ENCODE measurements at places on chromosomes 5 and 9.

GRCh38 chr9:89522261-89522958 lies 24.5 kb upstream of the SEMA4D start:
- peak; percentile 77 for DNase-seq

DNA sequence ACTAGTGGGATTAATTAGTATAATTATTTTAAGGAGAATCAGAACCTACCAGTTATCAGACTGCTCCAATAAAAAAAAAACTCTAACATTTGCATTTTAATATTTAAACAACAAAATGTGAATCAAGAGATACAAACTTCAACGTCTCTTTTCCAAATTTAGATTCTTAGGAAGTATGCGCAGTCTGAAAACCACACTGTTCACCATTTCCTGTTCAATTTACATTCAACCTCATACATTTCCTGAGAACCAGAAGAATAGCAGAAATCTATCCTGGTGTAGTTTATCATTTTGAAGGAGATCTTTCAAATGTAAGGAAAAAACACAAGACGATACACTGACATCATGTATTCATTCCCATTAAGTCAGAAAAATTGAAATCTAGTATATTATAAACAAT lies 869.2 kb downstream of the EFNA5 start:
- no peak for DNase-seq

DNA sequence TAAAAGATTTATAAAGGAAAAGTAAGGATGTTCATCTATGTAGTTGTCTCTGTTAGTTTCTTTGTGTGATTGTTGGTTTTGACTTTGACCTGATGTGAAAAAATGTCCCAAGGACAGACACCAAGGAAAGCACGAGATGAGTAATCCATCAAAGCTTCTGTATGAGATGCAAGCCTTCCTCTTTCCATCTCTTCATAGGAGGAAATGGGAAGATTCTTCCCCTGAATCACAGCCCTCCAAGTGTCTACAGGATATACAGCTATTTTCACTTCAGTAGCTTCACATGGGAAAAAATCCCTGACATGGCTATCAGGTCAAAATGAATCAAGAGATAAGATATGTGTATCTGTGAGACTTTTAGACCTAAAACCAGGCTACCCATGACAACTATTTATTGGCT lies 29.0 kb upstream of the CEMIP2 start:
- DNase-seq = no peak

DNA sequence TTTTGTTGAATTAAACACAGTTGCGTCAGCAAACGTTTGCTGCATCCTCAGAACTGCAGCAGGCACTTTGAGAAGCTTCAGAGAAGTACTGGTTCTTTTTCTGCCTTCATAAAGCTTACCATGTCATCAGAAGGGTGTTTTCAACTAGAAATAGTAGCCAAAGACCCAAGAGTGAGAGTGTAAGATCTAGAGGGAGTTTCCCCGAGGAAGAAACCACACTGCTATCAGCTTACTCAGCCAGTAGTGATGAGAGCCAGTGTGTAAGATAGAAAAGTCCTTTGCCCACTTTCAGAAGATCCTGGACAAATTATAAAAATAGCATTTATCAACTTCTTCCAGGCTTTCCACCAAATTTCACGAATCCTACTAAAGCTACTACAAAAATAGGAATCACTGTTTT lies 154.5 kb downstream of the PAPPA start:
- no peak for DNase-seq

DNA sequence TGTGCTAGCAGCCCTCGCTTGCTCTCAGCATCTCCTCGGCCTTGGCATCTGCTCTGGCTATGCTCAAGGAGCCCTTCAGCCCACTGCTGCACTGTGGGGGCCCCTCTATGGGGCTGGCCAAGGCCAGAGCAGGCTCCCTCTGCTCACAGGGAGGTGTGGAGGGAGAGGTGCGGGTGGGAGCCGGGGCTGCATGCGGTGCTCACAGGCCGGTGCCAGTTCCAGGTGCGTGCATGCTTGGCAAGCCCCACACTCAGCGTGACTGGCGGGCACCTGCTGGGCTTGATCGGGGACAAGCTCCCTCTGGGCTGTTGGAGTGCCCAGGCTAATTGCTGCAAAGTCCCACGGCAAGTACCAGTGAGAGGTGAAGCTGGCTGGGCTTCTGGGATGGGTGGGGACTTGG lies 170.5 kb downstream of the TRIM36 start:
- no peak for DNase-seq

DNA sequence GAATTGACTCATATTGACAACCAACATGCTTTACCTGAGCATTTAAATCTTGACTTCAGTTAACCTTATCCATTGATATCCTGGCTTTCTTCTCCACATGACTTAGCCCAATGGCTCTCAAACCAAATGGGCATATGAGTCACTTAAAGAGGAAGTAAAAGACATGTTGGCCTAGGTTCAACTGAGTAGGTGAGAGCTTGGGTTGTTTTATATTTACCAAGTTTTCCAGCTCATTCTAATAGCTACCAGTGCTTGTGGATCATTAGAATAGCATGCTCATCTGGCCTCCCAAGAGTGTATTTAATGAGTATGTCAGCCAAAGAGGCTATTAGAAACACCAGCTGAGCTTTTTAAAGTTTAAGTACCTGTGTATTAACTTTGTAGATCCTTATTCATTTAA lies 1049.0 kb downstream of the PTPRD start:
- no peak for DNase-seq

GRCh38 chr5:10707198-10708142 lies 53.6 kb downstream of the DAP start:
- DNase-seq = no peak

DNA sequence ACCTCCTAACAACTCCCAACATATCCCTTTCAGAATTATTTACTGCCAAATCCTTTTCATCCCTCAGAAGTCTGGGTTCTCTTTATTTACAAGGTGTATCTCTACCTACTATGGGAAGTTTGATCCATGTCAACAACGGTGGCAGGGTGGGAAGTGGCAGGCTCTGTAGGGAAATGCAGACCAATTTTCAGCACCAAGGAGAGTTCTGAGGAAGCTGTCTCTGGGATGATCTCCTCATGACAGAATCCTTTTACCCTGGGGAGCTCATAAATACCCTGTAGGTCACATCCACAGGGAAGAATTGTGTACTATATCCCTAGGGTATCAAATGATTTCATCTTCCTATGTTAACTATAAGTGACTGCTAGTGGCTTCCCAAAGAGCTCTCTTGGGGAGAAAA lies 107.8 kb upstream of the NEK6 start:
- DNase-seq = no peak

Data from activated CD4-positive, alpha-beta T cell treated with anti-CD3 and anti-CD28 coated beads for 48 hours (primary cell).